ENCODE measurements at places on chromosomes 7 and 10.

GRCh38 chr10:76244061-76244686, 812.8 kb downstream of the LRMDA start:
- no peak for DNase-seq

GRCh38 chr10:124641282-124642087, 102.7 kb downstream of the FAM53B start:
- DNase-seq: no peak

- DNase-seq: no peak
Measured at GRCh38 chr10:80464557-80465450, 10.7 kb downstream of the TSPAN14 start.

DNA sequence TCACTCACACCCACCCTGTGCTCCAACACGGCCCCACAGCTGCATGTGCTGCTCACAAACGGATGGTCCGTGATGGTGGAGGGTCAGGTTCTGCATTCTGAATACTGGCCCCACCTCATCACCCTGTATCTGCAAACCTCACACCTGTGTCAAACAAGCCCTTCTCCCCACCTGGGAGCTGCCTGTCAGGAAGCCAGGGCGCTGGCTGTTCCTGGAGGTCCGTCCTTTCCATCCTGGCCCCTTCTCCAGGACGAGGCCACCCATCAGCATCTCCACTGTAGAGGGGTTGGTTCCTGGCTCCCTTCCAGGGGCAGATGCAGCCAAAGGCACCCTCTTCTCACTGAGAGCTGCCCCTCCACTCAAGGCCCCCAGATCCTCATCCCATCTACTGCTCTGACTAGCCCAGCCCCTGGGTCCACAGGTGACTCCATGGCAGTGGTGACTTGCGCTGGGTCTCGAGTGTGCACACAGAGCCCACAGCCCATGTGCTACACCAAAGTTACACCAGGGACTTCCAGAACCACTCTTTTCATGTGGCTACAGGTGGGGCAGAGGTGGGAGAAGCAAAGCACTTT, 229.4 kb downstream of the TNS3 start:
- no peak for DNase-seq

DNA sequence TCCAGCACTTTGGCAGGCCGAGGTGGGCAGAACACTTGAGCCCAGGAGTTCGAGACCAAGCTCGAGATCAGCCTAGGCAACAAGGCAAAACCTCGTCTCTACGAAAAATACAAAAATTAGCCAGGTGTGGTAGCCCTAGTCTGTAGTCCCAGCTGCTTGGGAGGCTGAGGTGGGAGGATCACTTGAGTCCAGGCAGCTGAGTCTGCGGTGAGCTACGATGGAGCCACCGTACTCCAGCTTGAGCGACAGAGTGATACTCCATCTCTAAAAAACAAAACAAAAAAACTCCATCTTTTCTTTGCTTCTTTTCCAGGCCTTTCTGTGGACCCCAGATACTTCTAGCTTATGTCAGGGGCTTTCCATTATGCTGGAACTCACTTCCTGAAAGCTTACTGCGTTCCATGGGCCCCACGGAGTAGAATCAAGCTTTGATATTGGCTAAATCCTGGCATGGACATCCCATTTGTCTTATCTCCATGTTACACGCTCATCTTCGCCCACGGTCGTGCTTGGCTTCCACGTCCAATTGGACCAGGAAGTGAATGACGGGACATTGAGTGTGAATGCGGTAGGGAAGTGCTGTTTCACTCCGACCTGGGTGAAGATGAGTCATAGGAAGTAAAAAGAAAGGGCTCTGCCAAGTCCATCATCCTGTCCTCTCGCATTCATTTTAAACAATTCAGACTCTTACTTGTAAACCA, 45.7 kb downstream of the FAM171A1 start:
- DNase-seq: no peak

DNA sequence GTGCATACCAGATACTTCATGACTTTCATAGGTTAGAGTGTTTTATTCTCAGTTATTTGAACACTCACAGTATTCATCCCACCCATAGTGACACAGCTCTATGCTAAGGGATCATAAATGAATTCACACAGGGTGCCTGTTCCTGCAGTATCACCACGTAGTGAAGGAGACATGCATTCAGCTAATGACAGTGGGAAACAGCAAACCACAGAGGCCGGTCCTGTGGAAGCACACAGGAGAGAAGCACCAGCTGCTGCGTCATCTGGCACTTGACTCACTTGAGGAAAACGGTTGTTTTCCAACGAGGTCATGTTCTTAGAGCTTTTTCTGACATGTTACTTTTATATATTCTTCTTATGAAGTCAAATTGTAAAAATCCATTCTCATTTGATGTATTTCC, 73.0 kb downstream of the UBE3C start:
- DNase-seq: no peak

DNA sequence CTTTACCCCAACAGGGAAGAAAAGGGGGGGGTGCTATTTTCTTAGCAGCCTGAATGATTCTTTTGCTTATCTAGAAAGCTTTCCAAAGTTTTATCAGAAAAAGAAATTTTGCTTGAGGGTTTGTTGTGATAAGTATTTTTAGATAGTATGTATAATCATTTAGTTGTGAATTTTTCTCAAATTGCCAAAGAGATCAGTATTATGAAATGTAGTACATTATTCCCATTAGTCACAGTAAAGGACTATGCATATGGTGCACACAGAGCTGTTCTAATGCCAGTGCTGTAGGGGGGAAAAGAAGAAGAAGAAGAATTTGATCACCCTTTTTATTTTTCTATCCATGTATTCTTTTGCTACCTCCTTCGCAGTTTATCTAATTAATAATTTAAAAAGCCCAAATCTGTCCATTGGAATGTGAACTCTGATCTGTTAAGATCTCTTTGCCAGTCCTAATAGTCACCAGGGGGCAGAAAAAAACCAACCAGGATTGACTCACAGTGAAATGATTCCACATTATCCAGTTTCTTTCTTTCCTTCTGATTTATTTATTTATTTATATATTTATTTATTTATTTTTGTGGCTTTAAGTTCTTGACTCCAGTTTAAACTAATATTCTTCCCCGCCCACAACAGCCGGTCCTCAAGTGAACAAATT, 4.7 kb downstream of the RBM20 start:
- DNase-seq: no peak

- no peak for DNase-seq
Measured at GRCh38 chr7:55273186-55273980, 91.8 kb upstream of the LANCL2 start.

GRCh38 chr10:103123282-103124024, 69.6 kb downstream of the NT5C2 start:
- no peak for DNase-seq

DNA sequence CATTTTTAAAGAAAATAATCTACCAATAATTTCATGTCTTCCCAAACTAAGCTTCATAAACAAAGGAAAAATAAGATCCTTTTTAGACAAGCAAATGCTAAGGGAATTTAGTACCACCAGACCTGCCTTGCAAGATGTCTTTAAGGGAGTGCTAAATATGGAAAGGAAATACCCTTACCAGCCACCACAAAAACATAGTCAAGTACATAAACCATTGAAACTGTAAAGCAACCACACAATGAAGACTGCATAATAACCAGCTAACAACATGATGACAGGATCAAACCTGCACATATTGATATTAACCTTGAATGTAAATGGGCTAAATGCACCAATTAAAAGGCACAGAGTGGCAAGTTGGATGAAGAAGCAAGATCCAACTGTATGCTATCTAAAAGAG, 586.5 kb upstream of the NRG3 start:
- no peak for DNase-seq

GRCh38 chr10:108615576-108616320, 1307.6 kb downstream of the XPNPEP1 start:
- DNase-seq: no peak

GRCh38 chr7:112143582-112143981, 62.6 kb downstream of the DOCK4 start:
- DNase-seq: peak; percentile 11

DNA sequence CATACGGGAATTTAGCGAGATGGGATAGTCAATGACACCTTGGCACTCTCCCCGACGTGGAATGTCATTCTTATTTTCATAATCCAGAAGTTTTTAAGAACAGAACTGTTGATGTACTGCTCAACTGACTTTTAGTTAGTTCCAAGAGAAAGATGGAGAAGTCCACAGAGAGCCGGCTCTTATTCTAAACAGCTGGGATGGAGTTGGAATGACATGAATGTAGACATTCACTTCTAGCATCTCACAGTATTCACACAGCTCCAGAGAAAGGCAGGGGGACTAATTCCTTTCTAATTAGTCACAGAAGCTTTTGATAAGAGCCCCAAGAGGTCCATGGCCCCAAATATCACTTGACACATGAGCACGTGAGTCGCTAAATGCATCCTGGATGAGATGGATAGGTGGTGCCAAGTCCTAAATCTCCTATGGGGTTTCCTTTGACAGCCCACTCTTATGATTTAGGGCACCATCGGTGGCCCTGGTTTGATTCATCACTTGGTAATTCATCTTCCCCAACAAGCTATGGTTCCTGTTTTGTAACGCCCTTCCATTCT, 420.3 kb upstream of the AUTS2 start:
- no peak for DNase-seq

DNA sequence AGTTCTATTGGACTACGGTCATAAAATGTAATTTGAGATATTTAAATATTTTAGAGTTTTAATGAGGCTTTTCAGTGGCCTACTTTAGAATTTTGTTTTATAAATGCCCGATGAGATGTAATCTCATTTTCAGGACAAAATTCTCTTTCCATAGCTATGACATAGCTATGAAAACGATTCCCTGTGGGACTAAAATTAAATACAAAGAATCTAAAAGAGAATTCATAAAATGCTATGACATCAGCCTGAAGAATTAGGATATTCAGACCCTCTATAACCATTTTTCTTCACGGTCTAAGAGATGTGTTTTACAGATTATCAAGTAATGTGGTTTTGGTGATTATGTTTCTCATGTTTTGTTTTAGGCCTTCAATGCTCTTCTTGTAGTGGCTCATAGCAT, 48.2 kb upstream of the ODAD2 start:
- no peak for DNase-seq

GRCh38 chr7:31995134-31995533, 75.1 kb downstream of the PDE1C start:
- no peak for DNase-seq

DNA sequence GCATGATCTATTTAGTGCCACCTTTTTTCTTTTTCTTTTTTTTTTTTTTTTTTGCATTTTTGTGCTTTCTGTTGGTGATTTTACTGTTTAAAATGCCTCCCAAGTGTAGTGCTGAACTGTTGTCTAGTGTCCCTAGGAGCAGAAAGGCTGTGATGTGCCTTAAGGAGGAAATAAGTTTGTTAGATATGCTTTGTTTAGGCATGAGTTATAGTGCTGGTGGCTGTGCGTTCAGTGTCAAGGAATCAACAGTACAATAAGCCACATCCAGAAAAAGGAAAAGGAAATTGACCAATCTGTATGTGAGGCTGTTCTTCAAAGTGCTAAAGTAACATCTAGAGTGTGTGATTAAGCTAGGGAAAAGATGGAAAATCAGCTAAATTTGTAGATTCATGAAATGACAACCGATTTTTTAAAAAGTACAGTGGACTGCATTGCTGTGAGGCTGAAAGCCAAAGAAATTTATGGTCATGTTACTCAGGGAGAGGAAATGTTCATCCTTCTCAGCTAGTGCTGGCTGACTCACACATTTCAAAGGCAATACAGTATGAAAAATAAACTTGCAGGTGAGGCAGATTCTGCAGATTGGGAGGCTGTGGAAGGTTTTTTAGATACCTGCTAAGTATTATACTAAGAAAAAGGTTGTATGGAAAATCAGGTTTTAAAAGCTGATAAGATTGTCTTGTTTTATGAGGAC, 122.7 kb upstream of the ADCY1 start:
- DNase-seq: no peak

- DNase-seq: no peak
Measured at GRCh38 chr7:103811997-103812396, 177.5 kb downstream of the RELN start.

GRCh38 chr7:107103369-107103768, 58.9 kb downstream of the PRKAR2B start:
- DNase-seq: no peak

DNA sequence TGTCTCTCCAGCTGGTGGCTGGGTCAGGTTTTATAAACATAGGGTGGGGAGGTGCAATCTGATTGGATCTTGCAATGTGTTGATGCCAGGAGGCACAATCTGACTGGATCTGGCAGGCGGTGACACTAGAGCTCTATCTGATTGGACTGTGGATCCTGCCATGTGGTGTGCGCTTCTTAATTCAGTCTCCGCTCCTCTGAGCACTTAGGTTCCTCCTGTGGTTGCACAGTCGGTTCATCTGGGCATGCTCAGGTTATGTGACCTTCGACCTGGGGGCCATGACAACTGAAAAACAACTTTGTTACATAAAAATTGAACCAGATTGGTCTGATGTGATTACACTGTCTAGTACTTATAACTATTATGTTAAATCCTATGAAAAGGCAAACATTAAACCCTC, 127.1 kb upstream of the SVIL start:
- DNase-seq: no peak

DNA sequence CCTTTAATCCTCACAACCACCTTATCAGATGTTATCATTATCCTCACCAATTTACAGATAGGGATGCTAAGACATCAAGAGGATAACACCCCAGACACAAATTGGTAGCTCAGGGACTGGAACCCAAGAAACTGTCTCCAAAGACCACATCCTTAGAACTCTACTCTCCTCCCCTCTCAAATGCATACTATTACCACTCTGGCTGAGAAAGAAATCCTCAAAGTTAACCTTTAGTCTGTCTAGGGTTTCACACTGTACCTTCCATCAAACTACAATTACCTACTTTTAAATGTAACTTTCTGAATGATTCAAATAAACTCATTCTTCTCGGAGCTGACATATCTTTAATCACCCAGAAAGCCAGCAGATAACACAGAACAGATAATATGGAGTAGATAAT, 6.6 kb downstream of the EZH2 start:
- no peak for DNase-seq

DNA sequence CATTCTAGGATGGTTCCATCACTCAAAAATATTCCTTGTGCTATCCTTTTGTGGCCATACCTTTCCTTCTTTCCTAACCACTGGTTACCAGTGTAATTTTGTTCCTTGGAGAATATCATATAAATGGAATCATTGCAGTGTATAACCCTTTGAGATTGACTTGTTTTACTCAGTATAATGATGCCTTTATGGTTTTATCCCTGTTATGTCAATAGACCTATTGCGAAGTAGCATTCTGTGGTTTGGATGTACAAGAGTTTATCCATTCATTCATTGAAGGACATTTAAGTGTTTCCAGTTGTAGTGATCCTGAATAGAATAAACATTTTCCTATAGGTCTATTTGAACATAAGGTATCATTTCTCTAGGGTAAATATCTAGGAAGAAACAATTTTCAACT, 54.2 kb downstream of the RBM33 start:
- no peak for DNase-seq

Measured in HS-27A (cell line).